Stimulated activated CD8-positive, alpha-beta memory T cell treated with anti-CD3 and anti-CD28 coated beads, Interleukin-15, amount 100 ng/mL, for 1 hour (primary cell): ENCODE measurements at places on chromosomes 11 and 22.

DNA sequence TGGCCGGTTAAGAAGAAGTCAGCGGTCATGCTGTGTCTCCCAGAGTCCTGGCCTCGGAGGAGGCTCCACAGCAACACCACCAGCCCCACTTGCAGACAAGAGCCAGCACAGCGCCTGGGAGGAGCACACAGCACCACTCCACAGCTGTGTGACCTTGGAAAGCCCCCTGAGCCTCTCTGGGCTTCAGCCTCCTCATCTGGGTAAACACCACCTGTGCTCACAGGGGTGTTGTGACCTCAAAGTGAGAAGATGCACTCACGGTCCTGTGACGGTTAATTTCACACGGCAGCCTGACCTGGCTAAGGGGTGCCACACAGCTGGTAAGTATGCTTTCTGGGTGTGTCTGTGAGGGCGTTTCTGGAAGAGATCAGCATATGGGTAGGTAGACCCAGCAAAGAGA is 54.7 kb downstream of the PHF21B start:
- no peak for DNase-seq

GRCh38 chr22:40322021-40322420 is 24.3 kb upstream of the ADSL start:
- DNase-seq: no peak

DNA sequence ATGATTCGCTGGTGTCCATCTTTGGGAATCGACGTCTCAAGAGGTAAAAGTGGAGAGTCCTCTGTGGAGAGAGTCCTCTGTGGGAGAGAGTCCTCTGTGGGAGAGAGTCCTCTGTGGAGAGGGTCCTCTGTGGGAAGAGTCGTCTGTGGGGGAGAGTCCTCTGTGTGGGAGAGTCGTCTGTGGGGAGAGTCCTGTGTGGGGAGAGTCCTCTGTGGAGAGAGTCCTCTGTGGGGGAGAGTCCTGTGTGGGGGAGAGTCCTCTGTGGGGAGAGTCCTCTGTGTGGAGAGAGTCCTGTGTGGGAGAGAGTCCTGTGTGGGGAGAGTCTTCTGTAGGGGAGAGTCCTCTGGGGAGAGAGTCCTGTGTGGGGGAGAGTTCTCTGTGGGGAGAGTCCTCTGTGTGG is 3.1 kb downstream of the PRDX5 start:
- DNase-seq: no peak

GRCh38 chr22:19843107-19843856 is 11.4 kb downstream of the GNB1L start:
- DNase-seq: no peak

- no peak for DNase-seq
Measured at GRCh38 chr11:40388097-40388818, 1071.2 kb downstream of the LRRC4C start.

DNA sequence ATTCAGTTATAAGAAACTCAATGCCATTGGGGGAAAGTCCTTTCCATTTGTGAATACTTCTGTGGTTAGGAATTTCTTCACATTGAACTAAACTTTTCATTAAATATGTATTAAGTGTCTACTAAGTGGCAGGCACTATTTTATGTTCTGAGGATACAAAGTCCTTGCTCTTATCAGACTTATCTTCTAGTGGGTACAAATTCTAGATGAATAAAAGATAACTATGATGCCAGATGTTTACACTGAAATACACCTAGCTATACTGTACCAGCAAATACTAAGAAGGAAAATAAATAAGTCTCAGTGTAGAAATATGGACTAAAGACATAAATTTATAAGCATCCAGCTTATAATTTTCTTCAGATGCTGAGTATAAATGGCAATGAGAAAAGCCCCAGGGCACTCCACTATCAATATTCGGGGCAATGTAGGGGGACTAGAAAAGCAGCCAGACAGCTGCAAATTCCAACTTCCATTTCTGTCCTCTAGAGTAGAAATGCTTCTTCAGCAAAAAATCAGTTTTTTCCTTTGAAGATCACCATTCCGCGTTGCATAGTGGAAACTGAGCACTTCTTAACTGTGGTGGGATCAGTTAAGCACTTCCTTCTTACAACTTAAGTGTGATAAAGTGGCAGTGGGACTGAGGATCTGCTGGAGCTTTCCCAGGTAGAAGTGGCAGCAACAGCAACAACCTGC is 11.8 kb upstream of the BIRC3 start:
- no peak for DNase-seq

DNA sequence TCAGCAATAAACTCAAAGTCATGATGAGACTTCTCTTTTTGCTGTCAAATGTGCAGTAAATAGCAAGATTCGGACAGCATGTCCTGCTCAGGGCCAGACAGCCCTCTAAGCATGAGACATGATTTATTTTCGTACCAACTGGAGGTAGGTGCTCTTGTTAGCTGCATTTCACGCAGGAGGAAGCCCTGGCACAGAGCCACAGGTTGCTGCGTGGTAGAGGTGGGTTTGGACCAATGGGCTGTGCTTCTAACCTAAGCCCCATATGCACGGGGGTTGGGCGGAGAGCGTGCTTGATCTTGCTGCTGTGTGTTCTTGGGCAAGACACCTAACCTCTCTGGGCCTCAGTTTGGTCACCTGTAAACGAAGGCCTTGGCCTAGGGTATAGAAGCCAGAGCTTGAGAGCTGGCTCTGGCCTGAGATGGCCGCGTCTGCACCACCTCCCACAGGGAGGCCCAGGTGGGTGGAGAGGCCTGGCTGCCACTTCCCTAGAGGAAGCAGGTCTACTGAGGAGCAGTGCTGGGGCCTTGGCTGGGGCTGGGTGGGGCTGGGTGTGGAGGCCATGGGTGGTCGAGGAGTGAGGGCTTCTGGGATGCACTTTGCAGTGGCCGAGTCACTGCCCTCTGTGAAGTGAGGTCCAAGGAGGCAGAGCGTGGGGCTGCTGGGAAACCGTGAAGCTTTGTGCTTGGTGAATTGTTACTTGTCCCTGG is 38.5 kb upstream of the GRAMD4 start:
- DNase-seq: no peak

- no peak for DNase-seq
Measured at GRCh38 chr11:61052182-61052972, 49.9 kb upstream of the CD5 start.

DNA sequence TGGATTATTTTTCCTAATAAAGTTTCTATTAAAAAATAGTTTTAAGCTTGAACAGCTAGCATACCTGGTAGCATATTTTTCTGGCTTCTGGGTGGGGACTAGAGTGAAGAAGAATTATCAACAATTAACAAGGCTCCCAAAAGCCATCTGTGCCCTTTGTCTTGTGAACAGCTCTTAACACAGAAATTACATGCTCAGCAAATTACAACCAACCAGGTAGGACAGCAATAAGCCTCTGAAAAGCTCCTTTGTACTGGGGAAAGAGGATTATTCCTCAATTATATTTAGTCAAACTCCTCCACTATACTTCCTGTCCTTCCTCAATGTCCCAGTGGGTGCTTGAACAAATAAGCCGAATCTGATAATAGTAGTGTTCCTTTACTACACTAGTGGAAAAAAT is 162.8 kb downstream of the RAB38 start:
- no peak for DNase-seq

- no peak for DNase-seq
Measured at GRCh38 chr11:102111787-102112508, 1.7 kb downstream of the YAP1 start.

DNA sequence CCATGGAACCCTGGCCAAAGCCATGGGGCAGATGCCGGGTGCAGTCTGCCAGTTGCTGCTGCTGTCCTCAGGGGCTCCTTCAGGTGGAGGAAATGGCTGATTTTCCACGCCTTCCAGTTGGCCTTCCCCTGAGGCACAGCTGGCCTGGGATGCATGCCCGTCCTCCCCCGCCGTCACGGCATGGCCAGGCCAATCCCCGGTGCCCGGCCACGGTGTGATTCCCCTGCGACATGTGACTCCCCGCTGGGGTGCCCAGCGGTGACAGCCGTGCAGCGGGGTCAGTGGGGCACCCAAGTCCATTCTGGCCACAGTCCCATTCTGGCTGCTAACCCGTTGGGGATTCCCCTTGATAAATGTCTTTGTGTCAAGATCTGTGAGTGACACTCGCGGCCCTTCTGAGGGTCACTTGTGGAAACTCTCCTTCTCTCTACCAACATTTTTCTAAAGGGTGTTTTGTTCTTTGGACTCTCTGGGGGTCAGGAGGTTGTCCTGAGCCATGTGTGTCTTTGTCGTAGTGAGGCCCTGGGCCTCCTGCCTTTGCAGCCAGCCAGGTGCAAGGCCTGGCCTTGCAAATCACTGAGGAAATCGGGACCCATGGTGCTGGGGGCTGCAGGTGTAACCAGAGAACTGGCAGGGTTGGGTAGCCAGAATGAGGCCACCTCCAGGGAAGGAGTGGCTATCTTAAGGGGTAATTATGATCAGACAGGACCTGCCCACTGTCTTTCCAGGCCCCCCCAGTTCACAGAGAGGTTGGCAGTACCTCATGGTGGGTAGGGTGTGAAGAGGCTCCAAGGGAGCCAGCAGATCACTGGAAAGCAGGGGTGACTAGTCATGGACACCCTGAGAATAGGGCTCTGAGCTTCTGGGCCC is 37.1 kb downstream of the KCNQ1OT1 start:
- no peak for DNase-seq

DNA sequence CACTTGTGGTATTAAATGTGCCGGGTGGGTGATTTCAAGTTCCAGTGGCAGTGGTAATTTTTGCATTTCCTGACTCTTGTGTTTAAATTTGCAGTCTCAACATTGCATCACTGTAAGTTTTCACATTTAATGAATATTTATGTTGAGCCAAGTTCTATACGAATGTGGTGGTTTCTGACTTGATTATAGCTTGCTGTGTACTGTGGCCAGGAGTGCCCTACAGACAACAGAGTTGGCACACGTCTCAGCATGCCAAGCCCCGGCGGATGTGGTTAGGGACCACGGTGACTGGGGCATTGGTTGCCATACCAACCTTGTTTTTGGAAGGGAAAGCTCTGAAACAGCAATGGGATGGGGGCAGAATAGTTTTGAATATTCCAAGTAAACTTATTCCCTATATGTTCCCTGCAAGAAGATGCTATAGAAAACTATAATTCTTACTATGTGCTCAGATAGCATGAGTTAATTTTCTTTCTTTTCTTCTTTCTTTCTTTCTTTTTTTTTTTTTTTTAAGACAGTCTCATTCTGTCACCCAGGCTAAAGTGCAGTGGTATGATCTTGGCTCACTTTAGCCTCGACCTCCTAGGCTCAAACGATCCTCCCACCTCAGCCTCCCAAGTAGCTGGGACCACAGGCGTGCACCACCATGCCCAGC is 16.0 kb downstream of the ZNRF3 start:
- DNase-seq: no peak
